ENCODE measurements at places on chromosomes 11 and 22.

- H3K4me3 ChIP-seq = no peak overlapping the region
- DNase-seq = no peak
- H3K27me3 ChIP-seq = no peaks in the 10 kb centered on the region
Observed at GRCh38 chr11:47160753-47161133, 15.9 kb downstream of the ARFGAP2 start.

- H3K27me3 ChIP-seq = no peaks in the 10 kb centered on the region
- no peaks in the 10 kb centered on the region for H3K36me3 ChIP-seq
- no peak overlapping the region for H3K4me3 ChIP-seq
Observed at GRCh38 chr11:131137046-131137445, 220.8 kb upstream of the SNX19 start.

DNA sequence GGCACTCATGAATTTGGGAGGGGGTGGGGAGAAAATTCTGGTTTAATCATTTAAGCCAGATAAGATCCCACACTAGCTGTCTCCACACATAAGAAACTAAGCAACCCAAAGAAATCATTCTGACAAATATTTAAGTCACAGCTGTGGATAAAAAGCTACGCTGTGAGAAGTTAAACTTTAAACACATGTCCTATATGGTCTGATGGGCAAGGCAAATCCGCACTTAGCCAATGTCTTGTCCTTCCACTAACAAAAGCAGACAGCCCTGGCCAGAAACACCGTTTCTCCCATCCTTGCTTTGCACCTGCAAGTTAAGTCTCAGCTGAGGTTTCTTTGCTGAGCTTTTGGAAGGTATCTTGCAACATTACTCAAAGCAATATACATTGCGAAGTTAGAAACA is 68.0 kb downstream of the ETS1 start:
- H3K4me3 ChIP-seq = peak overlapping the region; percentile 98
- H3K27ac ChIP-seq = peak overlapping the region; percentile 93
- peaks cover 74% of the 10 kb centered on the region for H3K36me3 ChIP-seq

DNA sequence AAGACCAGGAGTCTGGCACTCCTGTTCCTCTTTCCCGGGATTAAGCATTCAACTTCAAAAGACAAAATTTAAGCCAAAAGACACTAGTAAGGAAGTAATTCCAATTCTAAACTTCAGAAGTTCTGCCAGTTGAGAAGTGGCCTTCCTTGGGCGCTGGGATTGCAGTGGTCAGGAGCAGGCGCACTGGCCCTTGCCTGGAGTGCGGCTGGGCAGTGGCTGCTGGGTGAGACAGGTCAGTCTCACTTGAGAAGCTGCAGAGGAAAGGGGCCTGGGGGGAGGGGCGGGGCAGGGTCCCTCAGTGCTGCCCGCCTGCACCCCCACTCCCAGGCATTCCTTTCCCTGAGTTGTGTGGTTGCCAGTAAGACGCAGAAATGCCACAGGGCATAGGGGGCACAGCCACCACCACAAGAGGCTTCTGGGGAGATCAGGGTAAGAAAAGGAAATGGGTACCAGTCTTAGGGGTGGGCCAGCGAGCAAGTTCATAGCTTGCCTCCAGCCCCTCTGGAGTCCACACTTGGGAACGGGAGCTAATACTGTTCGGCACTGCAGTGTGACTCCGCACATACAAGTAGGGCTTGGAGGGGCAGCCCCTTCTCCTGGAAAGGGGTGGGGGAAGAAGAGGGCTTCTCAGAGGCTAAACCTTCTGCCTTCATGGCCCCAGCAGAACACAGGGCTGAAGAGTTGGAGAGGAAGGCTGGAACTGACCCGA is 5.5 kb downstream of the MRPL49 start:
- H3K4me1 ChIP-seq = peaks cover 4% of the 10 kb centered on the region
- no peak for DNase-seq

DNA sequence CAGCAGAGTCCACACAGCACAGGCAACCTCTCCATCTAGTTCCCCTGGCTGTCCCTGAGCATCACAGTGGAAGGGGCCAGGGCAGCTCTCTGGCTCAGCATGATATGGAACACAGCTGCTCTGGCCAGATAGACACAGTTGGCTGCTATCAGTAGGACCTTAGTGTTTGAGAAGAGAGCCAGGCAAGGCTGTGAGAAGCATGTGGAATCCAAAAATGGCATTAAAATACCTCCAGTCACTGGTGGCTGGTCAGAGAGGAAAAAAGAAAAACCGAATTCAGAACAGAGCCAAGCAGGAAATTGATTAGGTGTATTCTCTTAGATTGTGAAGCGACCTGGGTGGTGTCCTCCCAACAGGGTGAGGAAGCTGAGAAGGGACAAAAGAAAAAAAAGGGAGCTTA is 27.9 kb downstream of the SERPINH1 start:
- H3K27ac ChIP-seq = no peak overlapping the region
- peaks cover 4% of the 10 kb centered on the region for H3K4me1 ChIP-seq
- DNase-seq = no peak
- H3K27me3 ChIP-seq = peaks cover 33% of the 10 kb centered on the region

DNA sequence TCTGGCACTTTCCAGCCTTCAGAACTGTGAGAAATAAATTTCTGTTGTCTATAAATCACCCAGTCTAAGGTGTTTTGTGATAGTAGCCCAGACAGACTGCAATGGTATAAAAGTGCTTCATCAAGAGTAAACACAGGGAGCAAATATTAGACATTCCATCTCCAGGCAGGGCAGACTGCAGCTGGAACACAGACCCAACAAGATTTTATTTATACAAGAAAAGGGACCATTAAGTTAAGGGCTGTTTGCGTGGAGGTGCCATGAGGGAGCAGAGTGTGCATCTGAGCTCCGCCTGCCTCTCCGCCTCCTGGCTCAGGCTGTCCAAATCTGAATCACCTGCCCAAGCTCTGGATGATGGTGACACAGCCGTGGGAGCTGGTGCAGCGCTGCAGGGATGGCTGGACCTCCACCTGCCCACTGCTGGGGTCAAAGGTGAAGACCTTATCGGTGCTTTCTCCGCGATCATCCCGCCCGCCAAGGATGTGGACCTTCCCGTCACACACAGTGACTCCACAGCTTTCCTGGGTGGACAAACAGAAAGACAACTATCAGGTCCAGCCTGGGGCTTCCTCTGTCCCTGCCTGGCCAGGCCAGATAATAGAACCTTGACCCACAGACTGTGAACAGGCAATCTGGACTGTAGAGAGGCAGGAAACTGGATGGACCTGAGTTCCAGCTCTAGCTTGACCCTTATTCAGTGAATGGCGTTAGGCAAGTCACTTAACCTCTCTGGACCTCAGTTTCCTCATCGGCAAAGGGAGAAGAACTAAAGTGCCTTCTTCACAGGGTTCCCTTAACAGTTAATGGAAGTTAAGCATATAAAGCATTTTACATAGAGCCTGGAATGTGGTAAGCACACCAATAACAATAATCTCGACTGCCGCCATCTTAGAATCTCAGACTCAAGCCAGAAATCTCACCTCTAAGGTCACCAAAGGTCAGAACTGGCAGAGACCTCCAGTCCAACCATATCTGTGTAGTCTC is 10.5 kb downstream of the KLHL35 start:
- peaks cover 3% of the 10 kb centered on the region for H3K27me3 ChIP-seq
- no peak overlapping the region for H3K4me3 ChIP-seq
- H3K36me3 ChIP-seq = no peaks in the 10 kb centered on the region
- no peak overlapping the region for H3K27ac ChIP-seq

- no peak for DNase-seq
- peaks cover 24% of the 10 kb centered on the region for H3K4me1 ChIP-seq
- H3K27ac ChIP-seq = no peak overlapping the region
- no peak overlapping the region for H3K4me3 ChIP-seq
- H3K36me3 ChIP-seq = peaks cover 58% of the 10 kb centered on the region
Observed at GRCh38 chr11:4085575-4085974, 9.0 kb upstream of the RRM1 start.

DNA sequence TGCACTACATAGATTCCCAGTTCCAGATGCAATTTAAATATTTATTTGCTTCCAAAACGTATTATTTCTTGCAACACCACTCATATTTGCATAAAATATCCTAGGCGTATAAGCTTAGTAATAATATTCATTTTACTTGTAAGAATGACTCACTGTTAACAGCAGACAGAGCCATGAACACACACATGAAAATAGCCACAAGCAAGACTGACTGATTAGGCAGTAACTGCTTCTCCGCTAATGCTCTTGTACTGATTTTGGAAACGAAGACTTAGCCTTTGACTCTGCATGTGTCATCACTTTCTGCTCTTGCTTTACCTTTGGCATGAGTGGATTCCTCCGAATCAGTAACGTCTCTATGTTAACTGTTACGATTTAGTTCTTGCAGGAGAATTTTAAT is 6.0 kb downstream of the OR10Q1 start:
- H3K27ac ChIP-seq = no peak overlapping the region
- peaks cover 3% of the 10 kb centered on the region for H3K27me3 ChIP-seq
- no peaks in the 10 kb centered on the region for H3K4me1 ChIP-seq
- no peak overlapping the region for H3K4me3 ChIP-seq
- H3K36me3 ChIP-seq = no peaks in the 10 kb centered on the region

GRCh38 chr11:69559181-69559580 is 77.7 kb downstream of the LINC01488 start:
- H3K27ac ChIP-seq = no peak overlapping the region
- peaks cover 11% of the 10 kb centered on the region for H3K4me1 ChIP-seq
- no peak for DNase-seq
- H3K4me3 ChIP-seq = no peak overlapping the region
- no peaks in the 10 kb centered on the region for H3K36me3 ChIP-seq

DNA sequence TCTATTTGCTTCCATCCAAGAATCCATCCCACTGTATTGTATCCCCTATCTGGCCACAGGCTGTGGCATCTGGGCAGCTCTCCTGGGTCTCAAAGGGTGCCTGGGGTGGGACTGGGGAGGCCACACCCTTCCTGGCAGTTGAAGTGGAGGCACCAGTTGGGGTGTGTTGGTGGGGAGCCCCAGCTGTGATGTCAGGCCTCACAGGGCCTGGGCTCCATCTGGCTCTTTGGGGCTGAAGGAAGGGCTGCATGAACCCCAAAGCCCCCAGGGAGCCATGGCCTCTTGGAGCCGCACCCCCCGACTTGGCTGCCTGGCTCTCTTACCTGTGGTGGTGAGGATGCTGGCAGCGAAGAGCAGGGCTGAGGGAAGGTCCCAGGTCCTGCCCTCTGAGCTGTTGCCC is 469 bp downstream of the KCNK7 start:
- H3K36me3 ChIP-seq = peaks cover 27% of the 10 kb centered on the region
- DNase-seq = no peak
- peak overlapping the region; percentile 90 for H3K27ac ChIP-seq
- no peaks in the 10 kb centered on the region for H3K27me3 ChIP-seq
- peak overlapping the region; percentile 58 for H3K4me3 ChIP-seq

- no peak for DNase-seq
- H3K4me1 ChIP-seq = no peaks in the 10 kb centered on the region
- H3K27me3 ChIP-seq = no peaks in the 10 kb centered on the region
- no peak overlapping the region for H3K4me3 ChIP-seq
- H3K36me3 ChIP-seq = no peaks in the 10 kb centered on the region
Observed at GRCh38 chr11:101269390-101269789, 139.8 kb upstream of the PGR start.

DNA sequence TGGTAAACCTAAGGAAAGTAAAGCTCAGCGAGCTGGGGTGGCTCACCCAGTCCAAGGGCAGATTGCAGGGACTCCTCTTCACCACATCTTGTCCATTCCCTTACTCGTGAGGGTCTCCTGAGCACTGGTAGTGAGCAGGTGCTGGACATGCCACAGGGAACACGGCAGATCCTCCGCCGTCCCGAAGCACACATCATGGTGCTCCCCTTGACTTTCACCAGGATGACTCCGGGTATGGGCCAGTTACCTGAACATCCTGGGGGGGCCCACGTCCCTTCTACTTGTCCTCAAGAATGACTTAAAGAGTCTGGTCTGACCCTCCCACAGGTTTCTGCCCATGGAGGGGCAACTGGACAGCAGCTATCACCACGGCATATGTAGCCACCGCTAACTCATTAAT is 8.0 kb upstream of the SF1 start:
- H3K4me1 ChIP-seq = peaks cover 4% of the 10 kb centered on the region
- H3K27me3 ChIP-seq = no peaks in the 10 kb centered on the region
- no peak for DNase-seq
- no peak overlapping the region for H3K4me3 ChIP-seq
- no peak overlapping the region for H3K27ac ChIP-seq

DNA sequence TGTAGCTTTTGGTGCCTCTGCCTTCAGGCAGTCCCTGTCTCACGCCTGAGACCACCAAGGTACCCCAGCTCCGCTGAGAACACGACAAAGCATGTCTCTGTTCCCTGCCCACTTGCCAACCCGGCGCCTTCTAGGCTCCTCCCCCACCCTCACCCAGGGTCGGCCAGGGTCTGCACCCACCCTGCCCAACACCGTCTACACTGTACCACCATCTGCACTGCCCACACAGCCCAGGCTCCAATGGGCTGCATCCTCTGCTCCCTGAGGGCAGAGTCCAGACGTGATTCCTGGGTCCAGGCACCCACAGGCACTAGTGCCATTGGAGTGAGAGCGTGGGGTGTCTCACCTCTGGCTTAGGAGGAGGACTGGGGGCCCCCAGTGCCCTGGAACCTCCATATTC is 22.8 kb upstream of the ACR start:
- H3K27me3 ChIP-seq = no peaks in the 10 kb centered on the region
- H3K4me3 ChIP-seq = no peak overlapping the region
- no peak for DNase-seq
- no peaks in the 10 kb centered on the region for H3K4me1 ChIP-seq
- H3K27ac ChIP-seq = no peak overlapping the region
- no peaks in the 10 kb centered on the region for H3K36me3 ChIP-seq

- no peak for DNase-seq
- no peaks in the 10 kb centered on the region for H3K27me3 ChIP-seq
- no peak overlapping the region for H3K4me3 ChIP-seq
- peaks cover 19% of the 10 kb centered on the region for H3K36me3 ChIP-seq
- H3K4me1 ChIP-seq = peaks cover 3% of the 10 kb centered on the region
Observed at GRCh38 chr11:43712676-43713075, 32.1 kb downstream of the HSD17B12 start.

GRCh38 chr11:36581536-36581935 is 12.8 kb upstream of the IFTAP start:
- no peak for DNase-seq
- no peaks in the 10 kb centered on the region for H3K4me1 ChIP-seq
- H3K27ac ChIP-seq = no peak overlapping the region
- H3K36me3 ChIP-seq = no peaks in the 10 kb centered on the region
- peaks cover 10% of the 10 kb centered on the region for H3K27me3 ChIP-seq
- H3K4me3 ChIP-seq = no peak overlapping the region

DNA sequence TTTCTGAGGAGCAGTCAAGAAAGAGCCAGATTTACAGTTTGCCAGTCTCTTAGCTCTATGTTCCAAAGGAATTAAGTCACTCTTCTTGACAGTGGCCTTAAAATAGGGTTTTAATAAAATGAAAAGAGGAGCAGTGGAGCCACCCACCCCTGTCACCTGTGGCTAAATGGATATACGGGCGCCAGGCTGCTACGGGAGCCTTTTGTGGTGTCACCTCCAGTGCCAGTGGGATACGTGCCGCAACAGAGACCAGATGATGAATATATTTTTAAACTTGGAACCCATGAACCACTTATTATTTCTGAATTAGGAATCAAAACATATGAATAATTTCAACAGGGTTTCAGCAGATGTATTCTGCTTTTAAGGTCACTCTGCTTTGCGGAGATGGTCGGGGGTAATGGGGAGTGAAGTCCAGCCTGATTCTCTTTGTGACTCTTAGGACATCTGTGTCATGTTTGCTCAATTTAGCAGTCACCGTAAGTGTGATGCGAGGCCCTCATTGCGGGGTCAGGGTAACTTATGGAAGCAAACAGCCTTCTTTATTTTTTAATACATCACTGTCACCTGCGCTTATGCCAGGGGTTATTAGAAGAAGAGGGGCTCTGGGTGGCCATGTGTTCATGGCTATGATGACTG is 64.3 kb downstream of the ZBTB16 start:
- peaks cover 5% of the 10 kb centered on the region for H3K4me1 ChIP-seq
- H3K36me3 ChIP-seq = peaks cover 6% of the 10 kb centered on the region
- H3K4me3 ChIP-seq = no peak overlapping the region
- no peak overlapping the region for H3K27ac ChIP-seq
